ENCODE measurements at places on chromosomes 11 and 22.
A peak's percentile ranks its signal among the peaks of the same experiment; 100 is the strongest.

DNA sequence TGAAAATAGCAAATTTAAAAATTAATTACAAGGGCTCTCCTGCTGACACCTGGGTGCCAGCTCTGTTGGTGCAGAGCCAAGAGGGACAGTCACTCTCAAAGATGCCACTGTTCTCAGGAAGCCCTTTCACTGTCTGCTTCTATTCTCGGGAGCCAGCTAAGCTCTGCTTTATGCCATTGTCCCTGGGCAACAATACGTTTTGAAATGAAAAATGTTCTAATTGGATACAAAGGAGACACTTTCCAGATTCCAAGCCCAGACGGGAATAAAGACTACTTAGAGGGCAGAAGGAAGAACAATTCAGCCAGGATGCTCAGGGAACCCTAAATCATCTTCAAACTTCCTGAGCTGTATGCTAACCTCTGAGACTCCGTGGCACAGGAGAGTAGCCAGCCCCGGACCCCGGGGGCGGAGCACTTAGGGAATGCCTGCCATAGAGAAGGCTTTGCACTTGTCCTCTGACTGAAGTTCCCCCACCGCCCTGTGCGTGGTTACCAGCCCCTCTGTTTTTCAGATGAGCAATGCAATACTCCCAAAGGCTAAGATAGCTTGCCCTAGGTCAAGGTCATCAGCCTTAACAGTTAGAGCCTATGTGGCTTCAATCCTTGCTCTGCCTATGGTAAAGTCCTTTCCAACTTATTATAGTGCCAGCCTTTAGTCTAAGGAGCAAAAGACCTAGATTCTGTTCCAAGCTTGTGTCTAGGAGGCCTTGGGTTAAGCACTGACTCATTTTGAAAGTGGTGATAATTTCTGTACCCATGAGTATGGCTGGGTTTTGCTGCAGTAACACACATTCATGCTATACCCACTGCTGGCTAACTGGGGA lies 150.9 kb downstream of the CACNA1I start:
- DNase-seq = no peak

DNA sequence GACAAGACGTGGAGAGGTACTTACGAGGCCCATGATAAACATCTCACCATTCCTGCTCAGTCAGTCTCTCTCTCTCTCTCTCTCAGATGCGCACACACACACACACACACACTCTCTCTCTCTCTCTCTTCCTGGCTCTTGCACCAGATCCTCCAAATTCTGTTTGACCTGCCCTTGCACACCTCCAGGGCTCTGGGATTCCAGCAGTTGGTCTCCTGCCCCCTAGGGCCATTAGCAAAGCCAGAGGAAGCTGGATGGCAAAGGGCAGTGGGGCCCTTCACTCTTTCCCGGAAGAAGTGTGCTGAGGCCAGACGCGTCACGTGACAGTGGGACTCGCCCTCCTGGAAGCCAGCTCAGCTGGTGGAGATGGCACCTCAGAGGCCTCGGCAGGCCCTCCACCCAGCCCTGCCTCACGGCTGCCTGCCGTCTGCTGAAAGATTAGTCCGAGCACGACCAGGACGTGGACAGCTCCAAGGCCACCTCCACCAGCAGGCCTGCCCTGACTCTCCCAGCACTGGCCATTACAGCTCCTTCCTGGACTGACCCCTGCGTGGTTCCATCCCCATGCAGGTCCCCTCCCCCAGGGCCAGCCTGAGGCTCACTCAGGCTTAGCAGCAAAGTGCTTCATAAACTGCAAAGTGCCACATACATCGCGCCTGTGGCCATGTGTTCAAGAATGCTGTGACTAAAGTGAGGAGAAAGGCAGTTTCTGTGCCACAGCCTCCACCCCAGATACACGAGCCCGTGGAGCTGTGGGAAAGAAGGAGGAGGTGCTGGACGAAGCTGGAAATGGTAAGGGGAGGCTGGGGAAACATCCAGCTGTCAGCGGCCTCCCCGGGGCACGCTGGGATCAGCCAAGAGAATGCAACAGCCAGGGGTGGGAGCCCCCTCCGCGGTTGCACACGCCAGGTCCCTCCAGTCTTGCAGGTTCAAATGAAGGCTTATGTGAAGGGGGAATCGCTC lies 3.7 kb downstream of the PDGFB start:
- no peak for DNase-seq

GRCh38 chr11:45580399-45580798 lies 85.0 kb downstream of the CHST1 start:
- DNase-seq = no peak

DNA sequence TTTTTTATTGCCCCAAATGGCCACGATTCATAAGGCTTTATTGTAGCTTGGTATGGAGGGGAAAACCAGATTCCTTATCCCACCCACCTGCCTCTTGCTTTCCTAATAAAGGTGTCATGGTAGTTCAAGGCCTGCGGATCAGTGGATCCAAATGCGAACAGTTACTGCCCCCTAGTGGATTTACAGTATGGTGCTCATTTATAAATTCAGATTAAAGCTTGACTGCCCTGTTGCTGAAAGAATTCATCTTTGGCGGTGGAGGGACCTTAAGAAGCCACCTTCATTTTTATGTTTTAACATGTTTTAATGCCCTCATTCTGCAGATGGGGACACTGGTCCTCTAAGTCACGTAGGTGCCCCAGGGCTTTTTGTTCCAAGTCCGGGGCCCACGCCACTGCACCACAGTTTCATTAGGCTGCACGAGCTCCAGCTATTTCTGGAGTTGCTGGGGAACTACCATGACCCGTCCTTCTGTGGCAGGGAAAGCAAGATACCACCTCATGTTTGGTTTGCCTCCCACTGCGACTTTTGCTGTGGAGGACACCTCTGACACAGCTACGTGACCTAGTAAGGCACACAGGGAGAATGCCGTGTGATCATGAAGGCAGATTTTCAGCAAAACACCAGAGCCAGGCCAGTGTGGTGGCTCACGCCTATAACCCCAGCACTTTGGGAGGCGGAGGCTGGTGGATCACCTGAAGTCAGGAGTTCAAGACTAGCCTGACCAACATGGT lies 15.6 kb upstream of the INCENP start:
- DNase-seq = peak; percentile 25

- DNase-seq = no peak
These were observed 34.7 kb upstream of the TMPRSS4 start for GRCh38 chr11:118042141-118042540.

GRCh38 chr22:43152003-43152356 lies 621 bp downstream of the TSPO start:
- DNase-seq = no peak

DNA sequence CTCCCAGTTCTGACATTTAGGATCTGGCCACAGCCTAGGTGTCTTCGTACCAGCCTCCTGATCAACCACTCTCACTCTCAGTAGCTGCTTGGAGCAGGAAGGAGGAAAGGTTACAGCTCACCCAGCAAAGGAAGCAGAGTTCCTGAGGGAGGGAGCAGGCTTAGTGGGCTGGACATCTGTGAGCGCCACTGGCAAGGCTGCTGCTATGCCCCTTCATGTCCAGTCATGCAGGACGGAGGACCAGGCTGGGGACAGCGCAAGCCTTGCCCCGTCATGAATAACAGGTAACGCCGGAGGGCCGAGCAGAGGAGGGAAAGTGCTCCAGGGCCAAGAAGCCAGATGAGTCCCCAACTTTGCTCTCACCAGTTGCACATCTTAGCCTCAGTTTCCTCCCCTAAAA lies 25.8 kb downstream of the TPST2 start:
- DNase-seq = no peak

- DNase-seq = no peak
These were observed 606 bp downstream of the DRG1 start for GRCh38 chr22:31400023-31400397.

DNA sequence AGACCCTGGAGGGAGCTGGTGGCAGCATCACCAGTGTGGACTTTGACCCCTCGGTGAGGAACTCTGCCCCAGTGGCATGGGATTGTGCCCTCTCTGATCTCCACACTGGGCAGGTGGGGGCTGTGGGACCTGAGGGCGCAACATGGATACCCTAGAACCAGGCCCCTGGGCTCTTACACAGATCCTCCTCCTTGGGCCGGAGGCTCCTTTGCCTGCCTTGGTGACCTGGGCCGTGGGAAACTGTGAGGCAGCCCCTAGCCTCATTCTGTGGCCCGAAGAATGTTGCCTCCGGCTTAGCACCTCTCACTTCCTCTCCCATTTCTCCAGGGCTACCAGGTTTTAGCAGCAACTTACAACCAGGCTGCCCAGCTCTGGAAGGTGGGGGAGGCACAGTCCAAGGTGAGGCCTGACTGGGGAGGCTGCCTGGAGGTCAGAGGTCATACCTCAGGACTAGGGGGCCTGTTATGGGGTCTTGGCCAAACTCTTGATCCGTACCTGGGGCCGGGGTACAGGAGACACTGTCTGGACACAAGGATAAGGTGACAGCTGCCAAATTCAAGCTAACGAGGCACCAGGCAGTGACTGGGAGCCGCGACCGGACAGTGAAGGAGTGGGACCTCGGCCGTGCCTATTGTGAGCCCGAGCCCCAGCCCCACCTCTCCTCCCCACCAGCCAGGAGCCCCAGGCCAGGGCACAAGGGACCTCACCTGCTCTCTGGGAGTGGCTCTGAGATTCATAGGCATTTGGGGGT lies 12.2 kb downstream of the ATG16L2 start:
- no peak for DNase-seq

DNA sequence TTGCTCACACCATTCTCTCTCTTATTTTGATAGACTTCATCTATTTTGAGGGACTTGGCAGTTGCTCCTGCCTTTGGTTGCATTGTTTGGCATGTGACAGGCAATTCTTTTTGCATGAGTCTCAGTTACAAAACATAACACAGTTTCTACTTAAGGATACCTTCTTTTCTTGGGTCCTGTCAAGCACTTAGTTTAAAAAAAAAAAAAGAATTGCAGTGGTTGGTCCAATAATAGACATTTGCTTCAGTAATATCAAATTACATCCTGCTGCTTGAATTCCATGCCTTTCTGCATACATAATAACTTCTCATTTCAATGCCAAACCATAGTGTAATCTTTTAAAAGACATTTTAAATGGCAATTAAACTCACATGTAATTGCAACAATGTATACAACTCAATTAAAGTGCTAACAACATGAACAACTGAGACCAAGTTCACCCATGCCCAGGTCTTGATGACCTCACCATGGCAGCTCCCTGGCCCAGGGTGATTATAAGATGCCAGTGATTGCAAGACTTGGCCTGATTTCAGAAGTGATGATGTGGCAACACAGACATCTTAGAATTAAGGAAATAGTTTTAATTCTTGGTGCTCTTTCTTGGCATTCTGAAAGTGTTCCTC lies 32.2 kb upstream of the PLET1 start:
- no peak for DNase-seq

DNA sequence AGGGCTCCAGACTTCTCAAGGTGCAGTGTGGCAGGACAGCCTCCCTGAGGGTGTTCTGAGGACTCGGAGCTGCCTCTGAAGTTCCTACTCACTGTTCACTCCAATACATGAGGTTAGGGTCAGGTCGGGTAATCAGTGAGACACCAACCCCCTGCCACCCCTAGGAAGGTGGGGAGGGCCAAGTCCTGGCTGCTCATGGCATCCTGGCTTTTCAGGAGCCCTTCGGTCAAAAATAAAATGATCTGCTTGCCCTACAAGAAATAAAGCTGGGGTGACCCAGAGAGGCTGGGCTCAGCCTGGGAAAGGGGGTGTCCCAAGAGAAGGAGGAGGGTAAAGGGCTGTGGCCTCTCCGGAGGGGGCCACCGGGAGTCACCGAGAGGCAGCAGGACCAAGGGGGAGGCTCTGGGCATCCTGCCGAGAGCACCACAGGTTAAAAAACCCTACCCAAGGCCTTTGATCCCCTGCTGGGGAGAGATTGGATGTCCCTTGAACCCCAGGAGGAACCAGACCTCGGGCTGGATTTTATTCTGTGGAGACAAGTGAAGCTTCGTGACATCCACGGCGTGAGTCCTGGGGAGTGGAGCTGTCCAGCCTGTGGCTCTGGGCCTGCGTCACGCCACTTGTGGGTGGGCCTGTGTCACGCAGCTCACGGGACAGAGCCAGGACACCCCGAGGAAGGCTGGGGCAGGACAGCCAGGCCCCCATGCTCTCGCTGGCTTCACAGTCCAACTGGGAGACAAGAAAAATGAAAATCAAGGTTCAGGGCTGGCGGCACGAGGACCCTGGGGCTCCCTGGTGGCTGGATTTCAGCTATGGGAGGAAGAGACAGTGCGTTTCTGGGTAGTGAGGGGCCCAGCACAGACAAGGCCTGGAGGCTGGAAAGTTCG lies 102.2 kb upstream of the FGF3 start:
- DNase-seq = no peak

- no peak for DNase-seq
These were observed 161.5 kb upstream of the MTMR2 start for GRCh38 chr11:96085319-96085930.

GRCh38 chr22:25007444-25008106 lies 55.1 kb downstream of the KIAA1671 start:
- DNase-seq = no peak

- peak; percentile 85 for DNase-seq
These were observed 4.6 kb upstream of the IL17REL start for GRCh38 chr22:50016988-50017700.

- DNase-seq = no peak
These were observed 38.5 kb upstream of the ARFGAP3 start for GRCh38 chr22:42895541-42895981.

GRCh38 chr11:61071208-61071681 lies 31.0 kb upstream of the CD5 start:
- DNase-seq = peak; percentile 61

DNA sequence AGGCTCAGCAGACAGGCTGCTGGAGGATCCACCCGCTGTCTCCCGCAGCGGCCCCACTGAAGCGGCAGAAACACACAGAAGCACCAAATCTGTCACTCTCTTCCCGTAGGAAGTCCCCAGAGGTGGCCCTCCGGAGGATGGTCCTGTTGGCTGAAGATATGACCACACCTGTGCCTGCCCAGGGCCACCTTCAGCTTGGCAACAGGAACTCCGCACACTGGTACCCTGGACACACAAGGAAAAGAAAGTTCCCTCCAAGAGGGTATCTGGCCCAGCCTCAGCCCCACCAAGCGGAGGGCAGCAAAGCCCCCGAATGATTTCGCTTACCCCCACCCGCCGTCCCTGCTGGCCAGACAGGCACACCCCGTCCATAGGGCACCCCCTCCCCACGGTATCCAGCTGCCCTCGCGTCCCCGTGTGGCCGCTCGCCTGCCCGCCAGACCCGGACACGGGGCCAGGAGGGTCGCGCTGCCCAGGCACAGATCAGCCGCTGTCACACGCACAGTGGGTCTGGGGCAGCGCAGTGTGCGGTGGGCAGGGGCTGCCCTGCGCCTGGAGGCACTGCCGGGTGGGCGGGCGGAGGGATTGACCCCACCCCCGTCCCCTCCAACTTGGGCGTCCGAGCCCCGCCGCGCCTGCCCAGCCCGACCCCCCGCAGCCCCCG lies 7.0 kb downstream of the RASSF7 start:
- DNase-seq = no peak

DNA sequence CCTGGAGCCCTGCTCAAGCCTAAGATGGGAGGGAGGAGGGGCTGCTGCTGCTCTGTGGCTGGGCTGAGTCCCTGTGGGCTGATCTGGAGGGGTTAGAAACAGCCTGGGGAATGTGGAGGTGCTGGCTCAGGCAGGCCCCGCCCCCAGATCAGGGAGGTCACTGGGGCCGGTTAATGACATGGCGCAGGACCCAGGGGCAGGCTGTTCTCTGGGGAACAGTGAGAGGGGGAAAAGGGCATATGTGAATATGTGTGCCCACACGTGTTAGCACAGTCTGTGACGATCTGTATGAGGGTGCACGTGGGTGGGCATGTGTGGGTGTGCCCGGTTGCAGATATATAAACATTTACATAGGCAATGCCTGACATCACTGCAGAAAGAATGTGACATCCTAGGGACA lies 143.5 kb downstream of the MIAT start:
- no peak for DNase-seq
